Suprapubic skin (tissue), 4 donors: ENCODE measurements at places on chromosomes 3 and 15. TPM values are rescaled to one million over a fixed set of nuclear protein-coding genes. Genes with fewer than 3 reads are reported as not detected.
A peak's percentile ranks its signal among the peaks of the same experiment; 100 is the strongest.

- no peak for DNase-seq
Measured at GRCh38 chr15:79067072-79067833, 23.3 kb downstream of the RASGRF1 start.

The PBRM1 gene
- 71.0 TPM for total RNA-seq

DNA sequence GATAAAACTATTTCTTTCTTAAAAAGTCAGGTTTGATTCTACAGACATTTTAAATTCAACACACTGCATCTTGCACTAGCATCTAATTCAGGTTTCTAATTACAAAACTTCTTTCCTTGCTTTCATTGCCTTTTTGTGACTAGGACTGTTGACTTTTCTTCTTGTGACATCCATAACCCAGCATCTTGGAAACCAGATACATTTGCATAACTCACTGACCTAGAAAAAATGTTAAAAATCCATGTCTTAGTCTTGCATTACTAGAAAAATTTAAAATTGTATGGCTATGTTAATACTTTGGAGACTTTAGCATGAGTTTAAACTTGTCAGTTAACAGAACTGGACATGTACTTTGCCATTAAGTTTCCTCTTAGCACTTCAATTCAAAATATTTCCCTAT lies 72.7 kb downstream of the DTWD1 start:
- DNase-seq, result no peak

GRCh38 chr15:96472681-96473080 lies 142.2 kb downstream of the NR2F2 start:
- no peak for DNase-seq

The SEMA3F gene
- total RNA-seq, result 133 TPM

GRCh38 chr3:113606539-113607218 lies 74.3 kb downstream of the SIDT1 start:
- no peak for DNase-seq

DNA sequence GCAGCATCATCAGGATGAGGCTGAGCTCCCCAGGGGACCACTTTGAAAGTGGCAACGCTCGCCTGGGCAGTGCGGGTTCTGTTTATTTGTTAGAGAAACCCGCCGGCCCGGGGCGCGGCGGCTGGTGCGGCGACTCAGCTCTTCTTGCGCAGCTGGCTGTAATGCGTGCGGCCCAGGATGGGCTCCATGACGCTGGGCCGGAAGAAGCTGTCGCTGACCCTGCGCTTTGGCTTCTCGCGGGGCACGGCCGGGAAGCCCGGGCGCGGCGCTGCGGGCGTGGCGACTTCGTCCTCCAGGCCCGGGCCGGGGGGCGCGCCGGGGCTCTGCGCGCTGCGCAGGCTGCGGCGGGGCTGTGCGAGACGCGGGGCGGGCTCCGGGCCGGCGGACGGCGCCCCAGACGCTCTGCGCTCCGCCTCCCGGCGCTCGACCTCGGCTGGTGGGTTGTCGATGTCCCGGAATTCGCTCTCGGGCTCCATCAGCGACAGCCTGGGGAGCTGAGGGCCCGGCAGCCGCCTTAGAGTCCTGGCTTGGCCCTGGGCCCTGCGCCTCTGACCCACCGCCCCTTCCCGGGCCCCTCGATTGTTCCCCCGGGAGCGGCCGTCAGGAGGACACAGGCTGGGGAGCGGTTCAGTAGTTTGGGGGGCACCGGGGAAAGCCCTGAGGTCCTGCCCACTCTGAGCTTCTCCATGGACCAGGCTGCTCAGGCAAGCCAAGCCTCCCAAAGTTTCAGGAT lies 10.3 kb upstream of the KIF7 start:
- peak; percentile 77 for DNase-seq

The CCDC191 gene
- total RNA-seq, result 10.9 TPM

DNA sequence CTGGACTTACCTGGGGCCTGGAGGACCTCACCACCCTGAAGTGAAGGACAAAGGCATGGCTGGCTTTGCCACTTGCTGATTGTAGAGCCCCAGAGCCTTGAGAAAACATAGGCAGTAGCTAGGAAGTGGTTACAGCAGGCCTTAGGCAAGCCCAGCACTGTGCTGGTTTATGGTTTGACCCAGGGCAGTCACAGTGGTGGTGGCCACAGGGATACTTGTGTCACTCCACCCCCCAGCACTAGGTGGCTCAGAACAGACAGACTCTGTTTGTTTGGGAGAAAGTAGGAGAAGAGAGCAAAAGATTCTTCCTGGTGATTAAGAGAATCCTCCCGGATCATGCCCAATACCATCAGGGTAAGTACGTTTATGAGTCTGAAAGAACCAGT lies 13.2 kb upstream of the COL8A1 start:
- no peak for DNase-seq

DNA sequence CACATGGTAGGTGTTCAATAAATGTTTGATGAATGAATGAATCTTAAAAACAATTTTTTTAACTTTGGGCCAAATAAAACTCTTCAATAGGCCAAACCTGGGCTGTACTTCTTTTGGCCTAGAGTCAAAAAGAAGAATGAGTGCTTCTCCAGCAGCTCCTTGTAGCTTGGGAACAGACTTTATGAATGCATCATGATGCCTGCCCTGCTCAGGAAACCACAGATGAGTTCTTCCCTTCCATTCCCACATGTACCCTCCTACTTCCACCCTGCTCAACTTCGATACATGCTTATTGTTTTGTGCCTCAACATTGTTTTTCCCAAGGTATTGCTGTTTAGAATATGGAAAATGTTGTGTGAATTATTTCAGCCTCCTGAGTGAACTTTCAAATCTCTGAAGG lies 87.0 kb downstream of the FILIP1L start:
- DNase-seq, result no peak

DNA sequence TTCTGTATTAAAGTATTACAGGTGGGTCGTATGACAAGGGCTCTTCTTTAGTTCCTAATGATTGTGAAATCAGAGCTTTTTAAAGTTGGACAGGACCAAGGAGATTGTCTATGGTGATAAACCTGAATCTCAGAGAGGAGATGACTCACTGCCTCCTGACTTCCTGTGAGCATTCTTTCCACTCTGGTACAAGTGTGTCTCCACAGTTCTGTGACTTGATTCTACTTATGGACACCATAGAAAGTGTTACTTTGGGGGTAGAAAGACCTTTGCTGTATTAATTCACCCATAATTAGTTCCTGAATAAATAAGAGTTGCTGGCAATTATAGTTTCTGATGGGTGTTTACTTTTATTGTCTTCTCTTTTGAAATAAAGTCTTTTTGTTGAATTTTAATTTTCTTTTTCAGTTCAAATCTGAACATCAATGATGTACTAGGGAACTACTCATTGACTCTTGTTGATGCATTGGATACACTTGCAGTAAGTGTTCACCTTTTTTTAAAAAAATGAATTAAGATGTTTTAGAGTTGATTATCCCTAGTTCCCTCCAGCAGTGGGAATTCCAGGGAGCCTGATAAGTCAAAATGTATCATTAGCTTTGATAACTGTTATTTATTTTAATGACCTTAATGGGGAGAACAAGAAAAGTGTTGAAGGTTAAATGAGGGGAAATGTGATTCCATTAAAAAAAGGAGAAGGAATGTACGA lies 7.4 kb downstream of the EDEM1 start:
- DNase-seq, result no peak

DNA sequence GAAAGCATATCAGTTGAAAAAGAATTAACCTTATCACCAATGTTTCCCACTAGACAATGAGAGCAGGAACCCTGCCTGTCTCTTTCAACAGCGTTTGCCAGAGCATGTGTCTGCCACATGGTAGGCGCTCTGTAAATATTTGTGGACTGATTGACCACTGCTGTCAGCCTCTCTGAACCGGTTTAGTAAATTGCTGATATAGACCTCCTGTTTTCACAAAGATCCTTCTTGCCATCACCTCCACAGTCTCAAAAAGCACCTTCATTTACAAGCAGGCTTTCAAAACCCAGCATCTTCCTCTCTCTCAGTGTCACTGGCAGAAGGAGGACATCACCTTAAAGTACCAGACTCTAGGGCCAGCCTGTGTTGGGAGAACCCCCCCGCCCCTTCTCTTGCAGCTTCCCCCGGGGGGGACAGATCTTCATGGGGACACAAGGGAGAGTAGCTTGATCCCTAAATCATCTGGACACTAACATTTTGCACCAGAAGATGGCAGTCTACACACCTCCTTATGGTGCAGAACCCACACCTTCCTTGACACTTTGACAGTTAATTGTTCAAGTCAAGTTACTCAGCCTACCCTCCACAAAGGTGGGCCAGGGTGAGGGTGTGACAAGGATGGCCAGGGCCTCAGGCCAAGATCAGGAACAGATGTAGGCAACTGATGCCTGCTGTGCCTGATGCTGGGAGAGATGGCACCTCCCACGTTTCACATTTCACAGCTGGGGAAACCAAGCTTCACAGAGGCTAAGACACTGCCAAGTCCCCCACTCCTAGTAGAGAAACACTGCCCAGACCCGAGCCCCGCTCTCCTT lies 37.8 kb upstream of the USP3 start:
- DNase-seq, result no peak

GRCh38 chr3:173892547-173892946 lies 495.0 kb downstream of the NLGN1 start:
- DNase-seq, result no peak
